ENCODE measurements at places on chromosomes 2 and 18. TPM values are rescaled to one million over a fixed set of nuclear protein-coding genes. Genes with fewer than 3 reads are reported as not detected.

The DSG4 gene
- 0.83 TPM for polyA plus RNA-seq

DNA sequence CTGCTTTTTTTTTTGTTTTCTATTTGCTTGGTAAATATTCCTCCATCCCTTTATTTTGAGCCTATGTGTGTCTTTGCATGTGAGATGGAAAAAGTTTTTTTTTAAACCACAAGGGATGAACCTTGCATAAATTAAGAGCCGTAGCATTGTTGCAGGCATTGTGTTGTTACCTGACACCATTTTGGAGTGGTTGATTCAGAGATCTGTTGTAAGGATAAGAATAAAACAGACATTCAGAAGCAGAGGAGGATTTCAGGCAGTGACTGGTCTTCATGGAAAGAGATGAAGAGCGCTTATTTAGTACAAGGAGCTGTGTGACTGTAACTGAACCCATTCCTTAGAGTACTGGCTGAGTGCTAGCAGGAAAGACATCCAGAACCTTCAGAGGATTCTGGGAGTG, 101.2 kb downstream of the LTBP1 start:
- no peak for DNase-seq

GRCh38 chr2:39289609-39290008, 45.8 kb upstream of the CDKL4 start:
- no peak for DNase-seq

The SRD5A2 gene
- polyA plus RNA-seq: 1.8 TPM

DNA sequence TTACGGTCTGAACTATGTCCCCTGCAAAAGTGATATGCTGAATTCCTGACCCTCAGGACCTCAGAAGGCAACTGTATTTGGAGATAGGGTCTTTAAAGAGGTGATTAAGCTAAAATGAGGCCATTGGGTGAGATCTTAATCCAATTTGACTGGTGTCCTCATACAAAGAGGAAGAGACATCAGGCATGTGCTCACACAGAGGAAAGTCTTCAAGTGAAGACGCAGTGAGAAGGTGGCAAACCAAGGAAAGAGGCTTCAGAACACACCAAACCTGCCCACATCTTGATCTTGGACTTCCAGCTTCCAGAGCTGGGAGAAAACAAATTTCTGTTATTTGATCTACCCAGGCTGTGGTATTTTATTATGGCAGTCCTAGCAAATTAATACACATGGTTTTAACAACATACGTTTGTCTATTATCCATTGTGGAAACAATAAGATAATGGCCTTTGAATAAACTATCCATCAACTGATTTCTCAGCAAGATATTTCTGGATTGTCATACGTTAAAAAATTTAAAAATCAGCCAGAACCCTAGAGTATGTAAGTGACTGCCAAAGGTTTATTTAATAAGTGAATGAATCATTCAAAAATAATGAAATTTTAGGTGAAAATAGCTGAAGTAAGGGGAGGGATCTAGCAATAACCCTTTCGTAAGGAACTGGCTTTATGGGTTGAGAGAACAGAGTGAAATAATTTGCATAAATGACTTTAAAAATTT, 6.5 kb downstream of the WIPF1 start:
- no peak for DNase-seq

The LYPD6 gene
- polyA plus RNA-seq: 6.9 TPM

The ZNF385B gene
- 28.1 TPM for polyA plus RNA-seq

The CFC1 gene
- not detected for polyA plus RNA-seq

GRCh38 chr18:3380384-3380961, 69.5 kb upstream of the TGIF1 start:
- DNase-seq: no peak

The CEP192 gene
- polyA plus RNA-seq: 34.1 TPM

- DNase-seq: no peak
Measured at GRCh38 chr2:71832844-71833243, 314.8 kb downstream of the CYP26B1 start.

GRCh38 chr18:75439348-75439747, 11.8 kb upstream of the SMIM21 start:
- no peak for DNase-seq

GRCh38 chr2:217906798-217907197, 96.0 kb downstream of the TNS1 start:
- no peak for DNase-seq

- DNase-seq: no peak
Measured at GRCh38 chr2:224104668-224105386, 65.7 kb upstream of the SERPINE2 start.

DNA sequence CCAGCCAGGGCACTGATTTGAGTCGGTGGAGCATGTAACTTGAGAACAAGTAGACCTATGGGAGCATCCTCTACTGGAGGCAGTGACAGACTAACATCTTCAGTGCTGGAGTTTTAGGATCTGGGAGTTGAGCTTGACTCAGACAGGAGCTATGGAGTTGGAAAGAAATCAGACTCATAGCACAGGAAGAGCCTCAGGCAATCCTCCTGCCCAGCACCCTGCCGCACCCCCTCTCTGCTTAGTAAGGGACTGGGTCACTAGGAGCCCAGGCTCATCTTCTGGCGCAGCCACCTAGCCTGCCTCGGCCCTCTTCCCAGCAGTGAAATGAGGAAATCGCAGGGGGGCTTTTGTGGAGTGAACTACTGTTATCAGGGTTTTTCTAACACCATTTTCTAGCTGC, 3.6 kb downstream of the ARID5A start:
- no peak for DNase-seq

DNA sequence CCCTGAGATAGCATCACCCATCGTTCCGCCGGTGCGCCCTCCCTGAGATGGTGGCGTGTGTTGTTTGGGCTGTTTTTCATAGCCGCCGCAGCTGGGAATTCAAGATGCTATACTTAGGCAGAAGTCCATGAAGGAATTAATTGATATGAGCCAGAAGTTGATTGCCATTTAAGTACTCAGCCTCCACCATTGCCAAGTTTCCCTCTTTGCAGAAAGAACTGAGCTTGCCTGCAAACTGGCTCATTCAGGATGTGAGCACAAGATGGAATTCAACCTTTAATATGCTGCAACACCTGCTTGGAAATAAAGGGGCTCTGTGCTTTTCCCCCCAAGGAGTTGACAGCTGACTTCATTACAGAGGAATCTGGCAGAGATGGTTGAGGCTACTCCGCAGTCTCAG, 295.5 kb downstream of the ZNF521 start:
- no peak for DNase-seq

DNA sequence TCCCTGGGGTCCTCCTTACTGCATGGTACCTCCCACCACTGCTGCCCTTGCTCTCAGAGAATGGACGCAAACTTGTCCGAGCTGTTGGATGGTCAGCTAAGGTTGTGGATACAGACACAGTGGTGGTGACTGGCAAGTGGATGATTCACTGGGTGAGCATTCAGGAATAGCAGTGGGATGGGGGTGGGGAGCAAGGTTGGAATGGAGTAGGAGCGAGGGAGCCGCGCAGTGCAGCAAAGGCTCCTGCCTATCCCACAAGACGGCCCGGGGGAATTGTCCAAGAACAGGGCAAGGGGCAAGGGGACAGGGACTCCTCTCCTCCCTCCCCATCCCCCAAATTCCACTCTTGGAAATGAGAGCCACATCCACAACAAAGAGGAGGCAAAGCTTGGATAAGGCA, 102.2 kb downstream of the PIEZO2 start:
- DNase-seq: no peak

- DNase-seq: no peak
Measured at GRCh38 chr2:168585700-168586099, 129.6 kb downstream of the CERS6 start.

The GKN2 gene
- polyA plus RNA-seq: not detected

- no peak for DNase-seq
Measured at GRCh38 chr2:181312515-181312927, 144.7 kb upstream of the ITGA4 start.

DNA sequence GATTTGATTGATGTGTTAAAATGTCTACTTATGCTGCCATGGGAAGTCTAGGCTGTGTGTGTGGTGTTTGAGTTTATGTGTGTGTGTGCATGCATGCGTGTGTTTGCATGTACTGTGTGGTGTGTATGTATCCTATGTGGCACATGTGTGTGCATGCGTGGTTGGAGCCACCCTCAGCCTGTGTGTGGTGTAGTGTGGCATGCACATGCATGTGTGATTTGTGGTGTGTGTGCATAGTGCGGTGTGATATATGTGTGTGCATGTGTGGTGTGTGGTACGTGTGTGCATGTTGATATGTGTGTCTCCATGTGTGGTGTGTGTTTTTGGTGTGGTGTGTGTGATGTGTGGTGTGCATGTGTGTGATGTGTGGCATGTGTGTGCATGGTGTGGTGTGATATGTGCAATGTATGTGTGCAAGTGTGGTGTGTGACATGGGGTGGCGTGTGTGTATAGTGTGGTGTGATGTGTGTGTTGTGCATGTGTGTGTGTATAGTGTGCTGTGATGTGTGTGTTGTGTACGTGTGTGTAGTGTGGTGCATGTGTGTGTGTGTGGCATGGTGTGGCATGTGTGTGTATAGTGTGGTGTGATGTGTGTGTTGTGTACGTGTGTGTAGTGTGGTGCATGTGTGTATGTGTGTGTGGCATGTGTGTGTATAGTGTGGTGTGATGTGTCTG, 66.6 kb upstream of the HDAC4 start:
- no peak for DNase-seq

DNA sequence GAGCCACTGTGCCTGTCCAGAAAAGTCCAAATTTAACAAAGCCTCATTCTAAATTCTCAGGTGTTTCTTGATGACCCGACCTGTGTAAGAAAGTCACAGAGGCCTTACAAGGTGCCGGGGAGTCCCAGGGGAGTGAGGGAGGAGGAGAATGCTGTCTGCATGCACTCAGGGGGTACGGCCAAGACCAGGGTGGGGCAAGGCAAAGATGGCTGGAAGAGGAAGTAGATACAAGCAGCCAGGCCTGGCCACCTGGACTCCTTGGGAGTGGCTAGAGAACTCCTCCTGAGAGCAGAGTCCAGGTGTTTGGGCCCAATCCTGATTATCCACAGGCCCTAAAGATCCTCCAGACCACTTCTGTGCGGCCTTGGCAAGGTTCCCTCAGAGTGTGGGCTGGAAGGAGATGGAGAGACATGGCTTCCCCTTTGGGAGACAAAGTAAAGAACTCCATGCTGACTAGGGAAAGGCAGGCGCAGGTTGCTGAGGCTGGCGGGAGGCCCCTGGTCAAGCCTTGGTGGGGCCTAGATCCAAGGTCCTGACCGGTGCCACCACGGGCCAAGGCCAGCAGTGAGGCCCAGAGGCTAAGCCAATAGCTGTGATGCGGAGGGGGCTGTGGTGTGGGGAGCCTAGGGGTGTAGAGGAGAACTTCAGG, 74.7 kb downstream of the COPS8 start:
- no peak for DNase-seq

- no peak for DNase-seq
Measured at GRCh38 chr18:6022074-6022444, 126.7 kb upstream of the TMEM200C start.

DNA sequence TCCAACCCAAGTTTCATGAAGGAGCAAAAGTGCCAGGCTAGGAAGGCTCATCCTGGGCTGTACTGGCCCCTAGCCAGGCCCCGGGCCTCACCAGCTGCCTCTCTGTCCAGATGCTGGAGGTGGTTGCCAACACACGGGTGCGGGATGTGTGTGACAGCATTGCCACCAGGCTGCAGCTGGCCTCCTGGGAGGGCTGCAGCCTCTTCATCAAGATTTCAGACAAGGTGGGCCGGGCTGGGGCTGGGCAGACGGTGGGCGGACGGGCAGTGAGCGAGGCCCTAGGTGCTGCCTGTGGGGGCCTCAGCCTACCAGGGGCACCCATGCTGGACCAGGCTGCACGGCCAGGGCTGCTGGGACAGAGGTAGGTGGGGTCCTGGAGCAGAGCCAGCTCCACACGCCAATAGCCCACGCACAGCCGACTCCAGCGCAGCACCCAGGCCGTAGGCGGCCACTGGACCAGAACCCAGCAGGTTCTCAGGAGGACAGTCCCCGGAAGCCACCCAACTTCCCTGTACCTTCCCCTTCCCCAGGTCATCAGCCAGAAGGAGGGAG, 11.8 kb upstream of the GPR17 start:
- no peak for DNase-seq

The PPP1R7 gene
- polyA plus RNA-seq: 358 TPM

DNA sequence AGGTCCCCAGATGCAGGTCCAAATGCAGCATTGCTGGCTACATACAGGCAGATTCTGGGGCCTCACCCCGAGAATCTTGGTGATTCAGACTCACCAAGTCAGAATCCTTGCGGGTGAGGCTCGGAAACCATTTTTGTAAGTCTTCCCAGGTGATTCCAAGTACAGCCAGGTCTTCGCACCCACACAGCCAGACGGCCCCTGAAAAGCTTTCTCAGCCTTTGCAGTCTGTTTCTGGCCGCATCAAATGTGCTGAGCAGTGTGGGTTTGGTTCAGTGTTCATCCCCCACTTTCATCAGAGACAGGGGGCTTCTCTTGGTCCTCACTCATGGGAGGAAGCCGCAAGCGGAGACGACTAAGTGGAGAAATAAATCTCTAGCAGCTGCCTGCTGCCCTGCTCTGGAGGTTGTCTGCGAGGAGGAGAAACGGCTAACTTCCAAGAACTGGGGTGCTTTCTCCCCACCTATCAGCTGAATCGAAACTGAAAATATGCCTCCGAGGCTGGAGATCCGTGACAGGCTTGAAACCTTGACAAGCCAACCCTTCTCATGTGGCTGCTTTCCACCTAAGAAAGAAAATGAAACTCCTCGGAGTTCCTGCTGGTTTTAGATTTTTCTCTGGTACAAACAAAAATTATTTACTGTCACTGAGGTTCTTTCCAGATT, 8.9 kb upstream of the TMEM185B start:
- no peak for DNase-seq

The IL1F10 gene
- polyA plus RNA-seq: not detected

- DNase-seq: no peak
Measured at GRCh38 chr18:3117493-3118192, 102.1 kb downstream of the MYOM1 start.

The TP53I3 gene
- 70.4 TPM for polyA plus RNA-seq

DNA sequence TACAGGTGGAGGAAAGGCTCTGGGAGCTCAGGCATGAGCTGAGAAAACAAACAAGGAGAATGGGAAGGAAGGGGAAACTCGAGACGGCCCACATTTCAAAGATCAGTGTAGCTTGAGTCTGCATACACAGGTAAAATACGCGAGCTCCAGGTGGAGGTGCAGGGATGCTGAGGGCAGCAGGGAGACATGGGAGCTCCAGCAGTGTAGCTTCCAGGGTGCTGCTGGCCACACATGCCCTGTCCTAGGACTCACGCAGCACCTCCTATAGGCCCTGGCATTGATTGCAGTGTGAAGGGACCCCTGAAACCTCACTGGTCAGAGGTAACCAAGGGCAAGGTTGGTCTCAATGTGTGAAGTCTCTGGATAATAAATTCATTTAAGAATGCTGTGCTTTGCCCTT, 362.8 kb upstream of the HS6ST1 start:
- DNase-seq: no peak

DNA sequence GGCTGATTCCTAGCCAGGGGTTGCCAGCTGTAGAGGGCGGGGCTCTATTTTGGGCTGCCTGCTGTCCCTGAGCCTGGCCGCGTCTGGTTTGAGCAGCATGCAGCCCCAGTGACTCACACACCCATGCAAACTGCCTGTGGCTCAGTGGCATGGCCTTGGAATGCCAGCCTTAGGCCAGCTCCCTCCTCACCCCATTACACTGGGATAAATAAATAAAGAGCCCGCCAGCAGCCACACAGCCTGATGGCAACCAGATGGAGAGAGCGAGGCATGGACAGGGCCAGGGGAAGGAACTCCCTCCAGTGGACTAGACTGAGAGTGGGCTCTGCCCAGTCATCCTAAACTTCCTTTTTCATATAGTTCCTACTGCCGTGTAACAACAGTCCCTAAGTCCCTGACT, 18.3 kb downstream of the NHEJ1 start:
- DNase-seq: no peak

- no peak for DNase-seq
Measured at GRCh38 chr2:128997166-128997866, 678.6 kb upstream of the HS6ST1 start.

- DNase-seq: no peak
Measured at GRCh38 chr18:33612632-33613031, 34.6 kb downstream of the ASXL3 start.
